ENCODE measurements at places on chromosomes 16 and 17. TPM values are rescaled to one million over a fixed set of nuclear protein-coding genes. Genes with fewer than 3 reads are reported as not detected.

DNA sequence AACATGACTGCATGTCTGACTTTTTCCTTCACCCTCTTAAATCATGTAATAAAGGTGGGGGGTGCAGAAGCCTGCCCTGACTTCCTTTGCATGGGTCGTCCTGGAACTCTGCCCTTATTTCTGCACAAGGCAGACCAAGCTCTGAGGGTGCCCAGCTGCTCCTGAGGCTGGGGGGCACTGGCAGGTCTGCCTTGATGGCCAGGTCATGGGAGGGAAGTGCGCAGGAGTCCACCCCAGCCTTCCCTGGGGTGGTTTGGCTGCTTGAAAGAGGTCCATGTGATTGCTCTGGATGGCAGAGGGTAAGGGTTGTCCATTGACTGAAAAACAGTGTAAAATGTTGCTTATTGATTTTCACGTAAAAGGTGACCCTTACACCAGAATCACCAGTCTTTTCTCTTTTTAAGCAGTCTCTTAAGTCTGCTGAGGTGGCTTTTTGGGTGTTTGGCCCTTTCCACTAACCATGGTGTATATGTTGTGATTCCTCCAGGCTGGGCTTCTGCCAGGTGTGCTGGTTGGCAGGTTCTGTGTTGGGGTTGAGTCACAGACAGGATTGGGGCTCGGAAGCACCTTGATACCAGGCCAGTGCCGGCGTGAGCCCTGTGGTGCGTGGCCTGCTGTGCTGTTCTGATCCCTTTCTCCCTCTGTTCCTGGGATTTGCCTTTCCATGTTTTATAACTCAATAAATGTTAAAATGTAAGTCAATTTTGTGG is 19.4 kb downstream of the DHX38 start:
- H3K27me3 ChIP-seq: no peaks in the 10 kb centered on the region
- H3K4me3 ChIP-seq: no peak overlapping the region
- H3K36me3 ChIP-seq: peaks cover 47% of the 10 kb centered on the region
- H3K27ac ChIP-seq: no peak overlapping the region
- H3K4me1 ChIP-seq: no peaks in the 10 kb centered on the region

DNA sequence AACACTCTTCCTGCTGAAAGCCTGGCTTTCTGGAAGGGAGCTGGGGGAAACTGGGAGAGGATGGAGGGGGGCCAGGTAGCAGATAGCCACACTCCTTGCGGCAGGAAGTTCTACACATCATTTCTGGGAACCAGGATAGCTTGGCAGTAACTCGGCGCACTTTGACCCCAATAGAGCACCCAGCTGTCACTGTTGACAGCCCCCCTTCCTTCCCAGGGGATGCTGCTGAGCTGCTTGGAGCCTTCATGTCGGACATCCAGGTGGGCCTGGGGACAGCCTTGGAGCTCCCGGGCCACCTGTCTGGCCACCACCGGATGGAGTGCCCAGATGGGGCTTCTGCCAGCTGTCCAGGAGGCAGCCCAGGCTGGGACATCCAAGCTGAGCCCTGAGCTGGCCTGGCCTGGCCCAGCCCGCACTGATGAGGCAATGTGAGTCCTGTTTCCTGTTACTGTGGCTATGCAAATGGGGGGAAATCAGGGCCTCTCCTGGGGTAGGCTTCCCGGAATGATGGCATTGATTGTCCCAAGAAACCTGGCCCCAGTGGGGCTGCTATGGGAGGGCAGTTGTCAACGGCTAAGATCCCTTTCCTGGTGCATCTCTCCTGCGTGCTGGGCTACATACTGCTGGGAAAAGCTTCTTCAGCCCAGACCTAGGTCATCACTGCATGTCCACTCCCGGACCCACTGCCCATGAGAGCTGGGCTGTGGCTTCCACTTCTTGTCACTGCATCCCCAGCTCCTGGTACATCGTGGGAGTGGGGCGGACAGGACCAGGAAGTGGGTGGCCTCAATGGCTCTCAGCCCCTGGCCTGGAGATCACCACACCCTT is 50.0 kb downstream of the SOCS1 start:
- H3K27me3 ChIP-seq: no peaks in the 10 kb centered on the region
- DNase-seq: no peak
- no peak overlapping the region for H3K4me3 ChIP-seq

GRCh38 chr16:88373927-88374492 is 8.7 kb upstream of the ZNF469 start:
- no peaks in the 10 kb centered on the region for H3K4me1 ChIP-seq
- no peaks in the 10 kb centered on the region for H3K36me3 ChIP-seq
- H3K27ac ChIP-seq: no peak overlapping the region
- no peak for DNase-seq
- H3K27me3 ChIP-seq: no peaks in the 10 kb centered on the region
- H3K4me3 ChIP-seq: no peak overlapping the region

GRCh38 chr17:29100296-29100695 is 57.4 kb downstream of the PIPOX start:
- H3K27ac ChIP-seq: no peak overlapping the region
- no peaks in the 10 kb centered on the region for H3K27me3 ChIP-seq
- DNase-seq: no peak
- H3K36me3 ChIP-seq: peaks cover 76% of the 10 kb centered on the region
- H3K4me1 ChIP-seq: no peaks in the 10 kb centered on the region
- no peak overlapping the region for H3K4me3 ChIP-seq

- no peak overlapping the region for H3K27ac ChIP-seq
- no peaks in the 10 kb centered on the region for H3K36me3 ChIP-seq
- H3K4me1 ChIP-seq: no peaks in the 10 kb centered on the region
- H3K4me3 ChIP-seq: no peak overlapping the region
Measured at GRCh38 chr17:9285602-9286427, 264.5 kb downstream of the NTN1 start.

GRCh38 chr17:61984821-61985220 is 57.0 kb upstream of the INTS2 start:
- H3K36me3 ChIP-seq: peaks cover 23% of the 10 kb centered on the region
- no peak for DNase-seq
- peaks cover 14% of the 10 kb centered on the region for H3K4me1 ChIP-seq
- H3K4me3 ChIP-seq: no peak overlapping the region
- H3K27ac ChIP-seq: no peak overlapping the region

DNA sequence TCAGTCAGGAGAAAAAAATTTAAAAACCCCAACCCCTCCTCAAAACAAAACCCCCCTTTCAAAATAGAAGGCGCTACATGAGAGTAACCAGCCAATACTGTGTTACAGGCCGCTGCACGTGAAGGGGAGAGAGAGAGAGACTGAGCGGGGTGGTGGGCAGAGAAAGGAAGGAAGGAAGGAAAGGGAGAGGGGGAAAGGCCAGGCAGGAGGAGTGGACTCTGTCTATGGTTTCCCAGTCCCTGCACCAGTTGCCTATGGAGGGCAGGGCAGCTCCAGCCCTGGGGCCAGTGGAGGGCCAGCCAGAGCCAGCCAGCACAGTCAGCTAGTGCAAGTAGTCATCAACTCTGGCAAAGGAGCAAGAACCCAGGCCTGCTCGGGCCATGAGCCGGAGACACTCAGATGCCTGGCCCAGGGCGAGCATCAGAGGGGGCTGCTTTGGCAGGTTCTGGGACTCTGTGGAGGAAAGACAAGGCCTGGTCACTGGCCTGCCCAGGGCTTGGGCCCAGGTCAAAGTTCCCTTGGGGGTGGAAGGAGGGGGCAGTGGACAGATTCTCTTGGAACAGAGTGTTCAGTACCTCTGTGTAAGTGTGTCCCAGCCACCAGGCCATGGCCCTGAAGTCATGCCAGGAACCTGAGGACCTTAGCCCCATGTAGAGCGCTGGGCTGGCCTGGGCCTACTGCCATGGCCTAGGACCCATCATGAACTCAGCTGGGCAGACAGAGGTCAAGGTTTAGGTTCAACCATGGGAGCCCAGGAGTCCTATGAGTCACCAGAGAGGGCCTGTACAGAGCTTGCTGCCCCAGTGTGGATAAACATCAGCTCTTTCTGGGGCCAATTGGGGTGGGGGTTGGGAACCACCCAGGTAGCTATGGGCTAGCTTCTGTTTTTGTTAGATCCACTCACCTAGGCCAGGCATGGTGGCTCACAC is 7.3 kb upstream of the GFOD2 start:
- no peaks in the 10 kb centered on the region for H3K4me1 ChIP-seq
- DNase-seq: no peak
- no peaks in the 10 kb centered on the region for H3K27me3 ChIP-seq
- peaks cover 41% of the 10 kb centered on the region for H3K36me3 ChIP-seq
- no peak overlapping the region for H3K27ac ChIP-seq

- no peak overlapping the region for H3K4me3 ChIP-seq
- no peaks in the 10 kb centered on the region for H3K36me3 ChIP-seq
- H3K27ac ChIP-seq: no peak overlapping the region
- no peaks in the 10 kb centered on the region for H3K27me3 ChIP-seq
- DNase-seq: no peak
Measured at GRCh38 chr17:81025741-81026129, 9.2 kb upstream of the BAIAP2 start.

- no peak for DNase-seq
- no peaks in the 10 kb centered on the region for H3K36me3 ChIP-seq
- no peak overlapping the region for H3K27ac ChIP-seq
- no peaks in the 10 kb centered on the region for H3K4me1 ChIP-seq
- H3K4me3 ChIP-seq: no peak overlapping the region
- H3K27me3 ChIP-seq: no peaks in the 10 kb centered on the region
Measured at GRCh38 chr16:69579783-69580481, 14.2 kb downstream of the NFAT5 start.

Gene CPNE7
- total RNA-seq: not detected

Gene PLK1
- 7.2 TPM for total RNA-seq

Gene PDE6G
- total RNA-seq: not detected

Gene IL4R
- total RNA-seq: 148 TPM

Data from thoracic aorta (tissue), 2 donors.